ENCODE measurements at places on chromosomes 16 and 17.

DNA sequence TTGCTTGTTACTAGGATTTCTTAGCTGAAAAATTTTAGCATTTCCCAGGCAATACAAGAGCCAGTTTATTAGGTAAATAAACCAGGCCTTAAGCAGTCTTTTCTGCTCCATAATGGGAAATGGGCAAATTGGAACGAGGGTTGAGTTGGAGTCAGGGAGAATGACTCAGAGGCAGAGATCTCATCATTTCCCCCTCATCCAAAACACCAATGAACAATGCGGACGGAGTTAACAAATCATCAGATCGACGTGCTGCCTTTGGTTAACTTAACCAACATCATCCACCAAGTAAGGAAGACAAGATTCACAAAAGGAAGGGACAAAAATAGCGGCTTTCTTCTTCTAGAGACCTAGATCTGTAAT is 243.5 kb downstream of the STX8 start:
- no peak for DNase-seq

DNA sequence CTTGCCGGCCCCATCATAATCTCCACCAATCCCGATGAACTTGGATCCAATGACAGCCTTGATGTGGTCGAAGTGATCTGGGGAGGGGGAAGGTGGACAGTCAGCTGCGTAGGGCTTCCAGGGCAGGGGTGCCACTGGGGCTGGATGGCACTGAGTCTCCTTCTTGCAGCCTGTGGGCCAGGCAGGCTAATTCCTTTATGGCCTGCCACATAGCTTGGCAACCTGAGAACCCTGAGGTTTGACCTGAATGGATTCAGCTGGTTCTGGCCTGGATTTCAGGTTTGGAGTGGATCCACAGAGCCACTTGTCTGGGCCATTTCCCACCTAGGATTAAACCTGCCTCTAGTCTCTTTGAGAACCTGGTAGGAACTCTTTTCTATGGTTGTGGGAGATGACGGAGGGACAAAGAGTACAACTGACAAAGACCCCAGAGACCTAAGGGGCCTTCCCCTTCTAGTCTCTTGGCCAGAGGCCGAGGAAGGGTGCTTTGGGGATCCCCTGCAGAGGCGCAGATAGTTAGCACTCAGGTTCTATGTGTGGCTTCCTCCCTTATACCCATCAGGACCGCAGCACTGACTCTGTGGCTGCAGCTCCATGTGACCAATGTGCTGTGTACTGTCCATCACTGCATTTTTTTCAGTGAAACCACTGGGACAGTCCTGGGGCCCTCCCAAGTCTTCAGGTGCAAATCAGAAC is 9.2 kb upstream of the DPEP3 start:
- DNase-seq: no peak

GRCh38 chr17:67068999-67069398 is 24.6 kb downstream of the CACNG1 start:
- no peak for DNase-seq

- no peak for DNase-seq
These were observed 25.2 kb upstream of the AMZ2 start for GRCh38 chr17:68222606-68223005.

- no peak for DNase-seq
These were observed 12.8 kb upstream of the CHMP6 start for GRCh38 chr17:80978499-80979497.

DNA sequence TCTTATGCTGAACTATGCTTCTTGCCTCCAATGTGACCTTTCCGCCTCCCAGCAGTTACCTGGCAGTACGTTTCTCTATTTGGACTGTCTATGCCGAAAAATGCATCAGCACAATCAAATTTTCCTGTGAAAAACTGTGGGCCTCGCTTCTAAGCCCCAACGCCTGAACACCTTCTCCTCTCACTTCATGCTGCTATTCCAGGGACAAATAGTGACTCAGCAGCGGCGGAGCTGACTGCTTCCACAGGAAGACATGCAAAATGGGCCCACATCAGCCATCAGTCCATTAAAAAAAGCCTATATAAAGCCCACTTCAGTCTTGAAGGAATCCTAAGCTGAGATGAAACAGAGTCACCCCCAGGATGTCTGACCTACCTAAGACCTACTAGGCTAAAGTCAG is 10.5 kb upstream of the PIP4K2B start:
- no peak for DNase-seq

DNA sequence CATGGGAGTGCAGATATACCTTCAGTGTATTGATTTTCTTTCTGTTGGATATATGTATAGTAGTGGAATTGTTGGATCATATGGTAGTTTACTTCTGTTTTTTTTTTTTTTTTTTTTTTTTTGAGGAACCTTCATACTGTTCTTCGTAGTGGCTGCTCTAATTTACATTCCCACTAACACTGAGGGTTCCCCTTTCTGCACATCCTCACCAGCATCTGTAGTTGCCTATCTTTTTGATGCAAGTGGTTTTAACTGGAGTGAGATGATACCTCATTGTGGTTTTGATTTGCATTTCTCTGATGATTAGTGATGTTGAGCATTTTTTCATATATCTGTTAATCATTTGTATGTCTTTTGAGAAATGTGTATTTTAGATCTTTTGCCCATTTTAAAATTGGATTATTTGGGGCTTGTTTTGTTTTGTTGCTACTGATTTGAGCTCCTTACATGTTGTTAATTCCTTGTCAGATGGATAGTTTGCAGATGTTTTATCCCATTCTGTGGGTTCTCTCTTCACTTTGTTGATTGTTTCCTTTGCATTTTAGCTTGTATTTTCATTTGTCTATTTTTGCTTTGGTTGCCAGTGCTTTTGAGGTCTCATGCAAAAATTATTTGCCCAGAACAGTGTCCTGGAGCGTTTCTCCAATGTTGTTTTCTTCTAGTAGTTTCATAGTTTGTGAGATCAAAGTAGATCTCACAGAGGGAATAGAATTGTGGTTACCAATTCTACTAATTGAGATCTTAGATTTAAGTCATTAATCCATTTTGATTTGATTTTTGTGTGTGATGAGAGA is 25.0 kb upstream of the BCAS3 start:
- DNase-seq: no peak

DNA sequence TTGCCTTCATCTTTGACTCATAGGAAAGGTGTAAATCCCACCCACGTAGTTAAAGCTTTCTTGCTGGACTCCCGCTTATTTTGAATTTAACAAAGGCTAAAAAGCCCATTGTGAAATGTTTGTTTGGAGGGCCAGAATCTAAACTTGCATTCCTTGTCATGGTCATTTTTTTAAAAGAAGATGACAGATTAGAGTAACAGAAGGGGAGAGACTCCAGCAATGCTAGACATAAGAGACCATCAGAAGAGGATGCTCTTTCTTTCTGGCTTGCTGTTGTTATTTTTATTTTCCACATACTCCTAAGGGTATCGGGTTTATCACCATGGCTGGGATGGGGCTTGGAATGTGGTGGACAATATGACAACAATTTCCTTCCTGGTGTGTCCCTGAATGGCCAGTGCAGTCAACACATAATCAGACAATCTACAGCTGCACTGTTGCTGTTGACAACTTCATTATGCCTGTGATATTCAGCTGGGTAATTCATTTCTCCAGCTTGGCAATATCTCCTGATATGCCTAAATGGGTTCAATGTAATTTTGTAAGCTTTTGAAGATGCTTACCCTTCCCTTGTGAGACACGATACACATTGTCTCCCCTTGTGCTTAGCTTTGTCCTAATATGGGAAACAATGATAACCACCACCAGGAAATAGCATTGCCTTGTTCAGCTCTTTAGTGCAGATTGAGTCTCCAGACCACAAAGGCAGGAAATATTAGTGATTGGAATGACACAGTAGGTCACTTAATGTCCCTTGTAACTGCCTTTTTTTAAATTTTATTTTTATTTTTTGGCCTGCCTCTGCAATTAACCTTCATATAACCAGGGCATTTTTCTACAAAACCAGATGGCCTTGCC is 164.3 kb downstream of the ANKFN1 start:
- no peak for DNase-seq

GRCh38 chr16:28179354-28179753 is 32.4 kb downstream of the XPO6 start:
- DNase-seq: no peak

GRCh38 chr16:11614587-11615175 is 28.0 kb upstream of the LITAF start:
- no peak for DNase-seq

DNA sequence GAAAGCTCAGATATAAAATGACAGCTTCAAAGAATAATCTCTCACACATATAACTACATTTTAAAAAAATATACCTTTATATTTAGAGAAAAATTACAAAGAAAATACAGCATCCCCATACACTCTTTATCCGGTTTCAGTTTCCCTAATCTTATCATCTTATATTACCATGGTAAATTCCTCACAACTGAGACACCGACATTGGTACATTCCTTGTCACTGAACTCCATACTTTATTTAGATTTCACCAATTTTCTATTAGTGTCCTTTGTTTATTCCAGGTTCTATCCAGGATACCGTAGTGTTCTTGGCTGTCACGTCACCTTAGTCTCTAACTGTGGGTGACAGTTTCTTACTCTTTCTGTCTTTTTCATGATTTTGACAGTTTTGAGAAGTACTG is 22.0 kb upstream of the ABCA10 start:
- DNase-seq: no peak

- DNase-seq: no peak
These were observed 84.3 kb downstream of the BMERB1 start for GRCh38 chr16:15518381-15519351.

DNA sequence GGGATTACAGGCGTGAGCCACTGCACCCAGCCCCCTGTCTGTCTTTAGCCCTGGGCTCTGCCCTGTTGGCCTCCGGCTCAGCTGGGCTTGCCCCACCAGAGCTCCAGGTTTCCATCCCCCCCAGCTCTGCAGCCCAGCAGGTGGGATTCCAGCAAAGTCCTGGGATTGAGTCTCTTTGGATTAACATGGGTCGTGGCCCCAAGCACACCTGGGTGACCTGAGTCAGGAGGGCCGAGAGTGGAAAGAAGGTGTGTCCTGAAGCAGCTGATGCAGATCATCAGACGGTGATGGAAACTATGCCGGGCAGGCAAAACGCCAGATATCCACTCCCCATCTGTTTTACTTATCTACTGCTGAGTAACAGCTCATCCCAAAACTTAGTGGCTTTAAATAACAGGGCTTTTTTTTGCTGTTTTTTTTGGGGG is 72.5 kb downstream of the KNOP1 start:
- DNase-seq: no peak
